ENCODE measurements at places on chromosomes 5 and 9. TPM values are rescaled to one million over a fixed set of nuclear protein-coding genes. Genes with fewer than 3 reads are reported as not detected.

MEIKIN gene
- not detected for total RNA-seq

SLC34A3 gene
- not detected for total RNA-seq

IFNB1 gene
- total RNA-seq: not detected

TAF1L gene
- not detected for total RNA-seq

TMEM174 gene
- total RNA-seq: not detected

FBP2 gene
- total RNA-seq: not detected

LCN12 gene
- total RNA-seq: 20.0 TPM

FAM53C gene
- total RNA-seq: 13.6 TPM

APBB3 gene
- total RNA-seq: 15.5 TPM

SELENOP gene
- total RNA-seq: 1,922 TPM

NDOR1 gene
- 9.0 TPM for total RNA-seq

GPX3 gene
- total RNA-seq: 360 TPM

FANCC gene
- total RNA-seq: 27.9 TPM

- DNase-seq: no peak
Observed at GRCh38 chr5:65702036-65702435, 19.9 kb downstream of the SGTB start.

DNA sequence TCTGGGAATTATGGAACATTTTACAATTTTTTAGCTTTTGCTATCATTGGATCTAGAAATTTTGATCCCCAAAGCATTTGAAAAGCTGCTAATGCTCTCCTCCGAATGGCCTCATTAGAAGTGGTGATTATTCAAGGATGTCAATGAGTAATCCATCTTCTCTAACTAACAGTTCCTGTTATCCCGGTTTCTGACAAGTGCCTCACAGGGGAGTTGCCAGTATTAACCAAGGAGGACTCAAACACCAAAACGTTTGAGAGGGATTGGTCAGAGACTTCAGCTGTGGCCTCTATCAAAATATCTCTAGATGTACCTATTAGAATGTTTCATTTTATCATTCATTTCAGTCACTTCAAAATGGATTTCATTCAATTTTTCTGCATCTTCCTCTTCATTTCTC, 208.3 kb upstream of the ITGA1 start:
- DNase-seq: no peak

GRCh38 chr5:64814073-64814472, 45.3 kb downstream of the CWC27 start:
- DNase-seq: no peak

DNA sequence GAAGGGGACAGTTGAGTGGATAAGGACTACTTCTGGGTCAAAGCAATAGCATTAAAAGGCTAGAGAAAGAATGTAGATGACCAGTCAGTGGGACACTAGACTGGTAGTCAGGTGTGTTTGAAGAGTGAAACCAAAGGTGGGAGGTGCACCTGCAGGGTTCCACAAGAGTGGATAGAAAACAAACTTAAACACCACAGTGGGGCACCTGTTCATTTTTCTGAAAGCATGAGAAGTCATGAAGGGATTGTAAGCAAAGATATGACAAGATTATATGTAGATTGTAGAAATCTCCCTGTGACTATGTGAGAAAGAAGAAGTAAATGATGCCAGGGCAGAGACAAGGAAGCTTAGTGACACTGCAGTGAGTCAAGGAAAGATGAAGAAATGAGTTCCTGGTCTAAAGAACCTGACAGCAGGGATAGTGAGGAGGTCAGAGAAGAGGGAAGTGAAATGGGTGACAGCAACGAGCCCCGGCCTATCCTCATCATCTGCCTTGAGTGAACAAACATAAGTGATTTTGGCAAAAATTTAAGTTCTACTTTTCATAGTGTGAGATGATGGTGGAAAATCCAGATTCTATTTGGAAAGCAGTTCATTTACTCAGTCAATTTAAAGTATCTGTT, 296.9 kb downstream of the TLE4 start:
- DNase-seq: no peak

DNA sequence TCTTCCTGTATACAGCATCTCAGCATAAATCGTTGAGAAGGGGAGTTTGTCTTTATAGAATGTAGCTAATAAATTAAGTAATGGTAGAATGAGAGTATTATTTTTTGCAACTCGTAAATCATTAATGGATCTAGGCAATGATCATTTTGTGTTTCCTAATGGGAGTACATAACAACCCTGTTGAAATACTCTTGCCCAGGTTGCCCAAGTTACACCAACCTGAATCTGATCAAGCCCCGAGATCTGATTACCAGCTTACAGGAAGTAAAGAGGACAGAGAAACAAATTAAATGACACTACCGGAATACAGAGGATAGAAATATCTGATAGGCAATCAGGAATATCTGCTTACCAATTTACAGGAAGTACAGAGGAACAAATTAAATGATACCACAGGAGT, 107.3 kb downstream of the AOPEP start:
- DNase-seq: no peak

DNA sequence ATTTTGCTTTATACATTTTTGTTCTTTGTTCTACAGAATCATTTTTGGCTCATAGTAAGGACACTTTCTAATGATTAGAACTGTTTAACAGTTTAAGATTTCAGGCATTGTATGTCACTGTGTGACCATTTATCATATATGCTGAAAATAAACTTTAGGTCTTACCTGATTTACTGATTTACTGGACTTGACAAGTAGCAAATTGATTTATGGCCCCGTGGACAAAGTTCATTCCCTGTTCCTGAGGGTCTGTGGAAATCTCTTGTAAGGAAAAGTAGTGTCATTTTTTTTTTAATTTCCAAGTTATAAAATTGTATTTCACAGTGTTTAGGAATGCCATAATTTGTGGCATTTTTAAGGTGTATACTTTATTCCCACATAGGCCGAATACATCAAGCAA, 40.7 kb downstream of the KIF2A start:
- DNase-seq: no peak

- DNase-seq: no peak
Observed at GRCh38 chr9:133693703-133694529, 44.2 kb downstream of the SARDH start.

DNA sequence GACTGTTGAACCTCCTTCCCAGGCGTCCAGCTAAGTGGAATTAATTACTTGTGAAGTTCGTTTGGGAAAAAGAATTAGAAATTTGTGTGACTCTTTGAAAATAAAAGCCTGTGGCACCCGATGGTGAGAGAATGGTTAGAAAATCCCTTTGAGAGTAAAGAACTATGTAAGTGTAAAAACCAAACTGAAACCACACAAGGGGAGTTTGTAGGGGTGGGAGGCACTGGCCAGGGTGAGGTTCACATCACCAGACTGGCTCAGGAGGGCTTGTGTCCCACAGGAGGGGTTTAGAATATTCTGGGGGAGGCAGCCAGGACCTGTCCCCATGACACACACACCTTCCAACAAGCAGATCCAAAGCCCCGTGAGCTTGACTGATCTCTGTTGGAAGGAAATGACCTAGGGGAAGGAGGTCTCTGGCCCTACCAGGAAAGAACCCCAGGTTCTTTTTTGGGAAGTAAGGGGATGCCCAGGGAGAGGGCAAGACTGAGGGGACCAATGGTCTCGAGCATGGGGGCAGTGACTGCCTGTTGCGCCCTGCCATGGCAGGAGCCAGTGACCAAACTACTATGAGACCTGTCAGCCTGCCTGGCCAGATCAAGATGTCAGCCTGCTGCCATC, 4.3 kb downstream of the SPATA24 start:
- no peak for DNase-seq

DNA sequence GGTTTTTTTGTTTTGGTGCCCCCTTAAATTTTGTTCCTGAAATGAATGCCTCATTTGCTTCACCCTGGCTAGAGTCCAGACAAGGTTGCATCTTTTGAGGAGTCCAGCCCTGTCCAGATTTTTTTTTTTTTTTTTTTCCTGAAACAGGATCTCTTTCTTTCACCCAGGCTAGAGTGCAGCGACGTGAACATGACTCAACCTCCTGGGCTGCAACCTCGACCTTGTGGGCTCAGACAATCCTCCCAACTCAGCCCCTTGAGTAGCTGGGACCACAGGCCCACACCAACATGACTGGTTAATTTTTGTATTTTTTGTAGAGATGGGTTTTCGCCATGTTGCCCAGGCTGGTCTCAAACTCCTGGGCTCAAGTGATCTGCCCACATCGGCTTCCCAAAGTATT, 469.0 kb upstream of the BRINP1 start:
- DNase-seq: no peak

- DNase-seq: no peak
Observed at GRCh38 chr5:178765753-178766300, 35.4 kb upstream of the ZNF354A start.

GRCh38 chr5:65728218-65728617, 6.2 kb downstream of the NLN start:
- DNase-seq: no peak

DNA sequence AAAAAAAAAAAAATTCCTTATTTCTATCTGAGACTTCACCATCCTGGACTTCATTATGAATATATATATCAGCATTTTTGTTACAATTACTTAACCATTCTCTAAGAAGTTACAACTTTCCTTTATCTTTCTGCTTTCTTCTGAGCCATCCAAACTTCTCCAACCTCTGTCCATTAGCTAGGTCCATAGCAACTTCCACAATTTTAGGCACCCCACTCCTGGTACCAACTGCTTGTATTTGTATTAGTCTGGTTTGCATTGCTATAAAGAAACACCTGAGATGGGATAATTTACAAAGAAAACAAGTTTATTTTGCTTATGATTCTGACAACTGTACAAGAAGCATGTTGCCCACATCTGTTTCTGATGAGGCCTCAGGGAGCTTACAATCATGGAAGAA, 182.1 kb downstream of the CDH9 start:
- no peak for DNase-seq

- DNase-seq: no peak
Observed at GRCh38 chr5:103410172-103410571, 151.6 kb downstream of the MACIR start.

DNA sequence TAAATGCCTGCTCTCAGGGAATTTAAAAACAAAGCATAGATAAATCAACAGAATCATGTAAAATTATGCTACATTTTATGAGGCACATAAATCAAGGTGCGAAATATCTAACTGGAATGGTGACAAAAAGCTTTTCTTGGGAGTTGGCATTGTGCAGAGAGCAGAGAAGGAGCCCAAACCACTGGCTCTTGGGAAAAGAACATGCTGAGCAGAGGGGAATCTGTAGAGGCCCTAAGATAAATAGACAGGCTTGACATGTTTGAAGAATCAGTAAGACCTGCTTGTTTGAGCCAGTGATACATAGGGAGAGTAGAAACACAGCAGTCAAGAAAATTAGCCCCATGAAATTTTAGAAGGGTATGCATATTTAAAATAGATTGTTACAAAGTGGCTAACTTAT, 85.8 kb downstream of the GABRB2 start:
- no peak for DNase-seq

- no peak for DNase-seq
Observed at GRCh38 chr5:83965441-83965840, 244.8 kb upstream of the HAPLN1 start.

DNA sequence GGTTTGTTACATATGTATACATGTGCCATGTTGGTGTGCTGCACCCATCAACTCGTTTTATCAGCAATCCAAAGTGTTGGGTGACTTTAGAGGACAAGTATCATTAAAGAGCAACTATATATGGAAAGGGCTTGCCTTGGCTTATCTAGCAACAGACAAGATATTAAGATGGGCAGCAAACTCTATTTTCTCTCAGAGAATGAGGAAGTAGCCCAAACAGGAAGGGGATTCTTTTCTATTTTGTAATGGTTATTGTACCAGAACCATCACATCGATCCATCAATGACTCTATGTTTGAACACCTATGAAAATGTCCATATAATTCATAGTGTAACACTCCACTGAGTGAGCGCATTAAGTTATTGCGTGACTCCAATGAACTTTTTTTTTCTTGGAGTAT, 260.1 kb upstream of the SLC24A2 start:
- DNase-seq: no peak

DNA sequence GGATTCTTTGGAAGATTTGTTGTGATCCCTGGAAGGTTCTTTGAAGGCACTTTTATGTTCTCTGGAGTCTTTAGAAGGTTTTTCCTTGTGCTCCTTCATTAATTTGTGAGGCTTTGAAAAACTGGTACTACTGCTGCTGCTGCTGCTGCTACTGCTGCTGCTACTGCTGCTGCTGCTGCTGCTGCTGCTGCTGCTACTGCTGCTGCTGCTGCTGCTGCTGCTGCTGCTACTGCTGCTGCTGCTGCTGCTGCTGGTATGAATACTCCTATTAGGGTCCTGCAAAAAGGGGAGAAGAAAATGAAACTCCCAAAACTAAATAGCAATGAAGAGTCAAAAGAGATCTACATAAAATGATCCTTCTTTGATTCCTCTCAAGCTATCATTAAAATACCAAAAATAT, 208.1 kb downstream of the MLLT3 start:
- DNase-seq: no peak

GRCh38 chr5:173829826-173830225, 58.3 kb upstream of the CPEB4 start:
- DNase-seq: no peak

DNA sequence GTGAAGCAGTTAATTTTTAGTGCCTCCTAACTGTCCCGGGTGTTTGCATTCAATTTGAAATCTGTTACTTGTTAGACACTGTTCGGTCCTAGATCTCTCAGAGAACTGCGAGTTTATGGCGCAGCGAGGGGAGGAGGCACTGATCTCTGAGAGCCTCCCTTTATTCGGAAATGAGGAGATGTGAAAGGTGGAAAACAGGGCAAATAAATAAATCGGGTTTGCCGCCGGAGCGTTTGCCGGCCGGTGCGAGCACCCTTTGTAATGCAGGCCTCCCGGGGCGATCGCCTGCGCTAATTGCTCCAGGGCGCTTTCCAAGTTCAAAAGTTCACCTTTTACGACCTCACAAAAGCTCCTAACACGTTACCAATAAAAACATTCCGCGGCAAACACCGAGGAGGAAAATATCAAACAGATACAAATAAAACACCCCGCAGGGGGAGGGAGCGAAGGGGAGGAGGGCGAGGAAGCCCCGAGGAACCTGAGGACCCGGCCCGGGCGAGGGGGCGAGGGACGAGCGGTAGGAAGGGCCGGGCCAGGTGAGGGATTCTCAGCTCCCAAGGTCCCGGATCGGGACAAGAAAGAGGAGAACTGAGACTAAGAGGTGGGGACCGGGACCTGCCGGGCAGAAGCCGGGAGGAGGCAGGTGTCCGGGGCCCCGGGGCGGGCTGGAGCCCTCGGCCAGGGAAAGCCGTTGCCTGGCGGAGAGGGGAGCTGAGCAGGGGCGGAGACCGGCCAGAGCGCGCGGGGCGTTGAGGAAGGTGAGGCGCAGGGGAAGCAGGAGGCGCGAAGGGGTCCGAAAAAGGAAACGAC, 1.4 kb downstream of the NR6A1 start:
- peak; percentile 76 for DNase-seq

- no peak for DNase-seq
Observed at GRCh38 chr5:32837211-32837610, 126.1 kb downstream of the NPR3 start.

GRCh38 chr9:26296910-26297572, 595.6 kb downstream of the CAAP1 start:
- DNase-seq: no peak

- DNase-seq: no peak
Observed at GRCh38 chr5:80566711-80567259, 3.3 kb downstream of the ANKRD34B start.

GRCh38 chr5:9495121-9495520, 50.8 kb downstream of the SEMA5A start:
- DNase-seq: no peak
